Smooth muscle cell of the umbilical artery (primary cell): ENCODE measurements at places on chromosomes 11 and 22. TPM values are rescaled to one million over a fixed set of nuclear protein-coding genes. Genes with fewer than 3 reads are reported as not detected.

Gene KCNJ1
- total RNA-seq: not detected in 2 replicates

Gene DEUP1
- total RNA-seq: not detected in 2 replicates

Gene ZNF214
- 2.8 and 4.2 TPM in 2 replicates for total RNA-seq

Gene CABP4
- total RNA-seq: not detected in 2 replicates

Gene MFRP
- not detected in 2 replicates for total RNA-seq

Gene MRPL40
- total RNA-seq: 26.3 and 29.7 TPM in 2 replicates

Gene NLRP10
- total RNA-seq: 0.78 TPM in 1 of 2 replicates, not detected in the other

Gene TRIM49D1
- not detected in 2 replicates for total RNA-seq

Gene FOLR3
- total RNA-seq: 0.23 TPM in 1 of 2 replicates, not detected in the other

Gene RASGRP2
- total RNA-seq: 0.09 and 0.30 TPM in 2 replicates

Gene SCN3B
- 0.30 and 0.65 TPM in 2 replicates for total RNA-seq

Gene MEI1
- total RNA-seq: 0.28 and 0.30 TPM in 2 replicates
